T-helper 22 cell (primary cell): ENCODE measurements at places on chromosomes 3 and 15.

DNA sequence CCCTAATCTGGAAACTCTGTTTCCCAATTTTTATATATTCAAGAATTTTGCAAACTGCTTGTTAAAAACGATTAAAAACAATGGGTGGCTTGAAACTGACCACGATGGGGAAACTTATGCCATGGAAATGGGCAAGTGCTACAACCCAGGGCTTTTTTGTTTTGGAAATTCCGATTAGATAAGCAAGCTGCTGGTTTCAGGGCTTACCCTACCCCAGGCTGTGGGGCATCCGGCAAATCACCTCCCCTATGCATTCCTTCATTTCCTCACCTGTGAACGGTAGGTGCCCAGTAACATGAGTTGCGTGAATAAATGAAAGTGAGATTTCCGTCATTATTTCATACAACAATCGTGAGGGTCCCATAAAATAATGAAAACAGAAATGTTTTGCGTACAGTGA lies 34.3 kb downstream of the ST6GAL1 start:
- no peak for DNase-seq

GRCh38 chr15:73287019-73287418 lies 81.7 kb downstream of the HCN4 start:
- no peak for DNase-seq

DNA sequence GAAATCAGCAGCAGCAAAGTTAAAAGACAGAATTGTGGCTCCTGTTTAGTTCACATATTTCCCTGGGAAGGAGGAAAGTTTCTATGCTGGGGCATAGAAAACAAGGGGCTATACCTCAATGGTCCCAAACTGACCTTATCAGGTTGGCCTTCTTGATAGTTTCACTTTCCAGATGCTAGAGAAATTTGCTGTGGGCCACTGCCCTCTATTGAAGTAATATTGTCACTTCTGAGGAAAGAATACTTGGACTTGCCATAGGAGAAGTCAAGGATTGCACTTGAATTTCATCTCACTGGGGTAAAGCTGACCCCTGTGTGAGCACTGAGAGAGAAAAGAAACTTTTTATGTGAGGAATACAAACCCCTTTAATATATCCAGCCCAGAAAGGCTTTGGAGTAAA lies 49.3 kb upstream of the XCR1 start:
- no peak for DNase-seq

DNA sequence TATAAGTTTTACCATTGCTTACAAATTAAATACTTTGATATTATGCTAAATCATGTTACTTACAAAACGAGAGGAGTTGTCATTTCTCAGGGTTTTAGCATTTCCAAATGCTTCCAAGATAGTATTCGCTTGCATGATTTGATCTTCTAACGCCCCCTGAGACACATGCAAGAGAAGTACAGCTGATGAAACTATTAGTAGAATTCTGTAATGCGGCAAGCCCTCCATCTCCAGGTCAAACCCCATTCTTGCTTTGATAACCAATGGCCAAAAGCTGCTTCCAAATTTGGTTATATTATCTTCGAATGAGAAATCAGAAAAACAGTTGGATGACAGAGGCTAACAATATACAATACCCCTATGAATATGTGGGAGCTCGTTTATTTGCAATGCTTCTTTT lies 14.7 kb downstream of the MYH15 start:
- DNase-seq, result no peak

GRCh38 chr3:136332776-136333175 lies 82.6 kb downstream of the PCCB start:
- no peak for DNase-seq

- DNase-seq, result no peak
Measured at GRCh38 chr15:35911052-35911777, 365.2 kb upstream of the DPH6 start.

GRCh38 chr3:25362118-25362517 lies 65.9 kb upstream of the RARB start:
- no peak for DNase-seq

DNA sequence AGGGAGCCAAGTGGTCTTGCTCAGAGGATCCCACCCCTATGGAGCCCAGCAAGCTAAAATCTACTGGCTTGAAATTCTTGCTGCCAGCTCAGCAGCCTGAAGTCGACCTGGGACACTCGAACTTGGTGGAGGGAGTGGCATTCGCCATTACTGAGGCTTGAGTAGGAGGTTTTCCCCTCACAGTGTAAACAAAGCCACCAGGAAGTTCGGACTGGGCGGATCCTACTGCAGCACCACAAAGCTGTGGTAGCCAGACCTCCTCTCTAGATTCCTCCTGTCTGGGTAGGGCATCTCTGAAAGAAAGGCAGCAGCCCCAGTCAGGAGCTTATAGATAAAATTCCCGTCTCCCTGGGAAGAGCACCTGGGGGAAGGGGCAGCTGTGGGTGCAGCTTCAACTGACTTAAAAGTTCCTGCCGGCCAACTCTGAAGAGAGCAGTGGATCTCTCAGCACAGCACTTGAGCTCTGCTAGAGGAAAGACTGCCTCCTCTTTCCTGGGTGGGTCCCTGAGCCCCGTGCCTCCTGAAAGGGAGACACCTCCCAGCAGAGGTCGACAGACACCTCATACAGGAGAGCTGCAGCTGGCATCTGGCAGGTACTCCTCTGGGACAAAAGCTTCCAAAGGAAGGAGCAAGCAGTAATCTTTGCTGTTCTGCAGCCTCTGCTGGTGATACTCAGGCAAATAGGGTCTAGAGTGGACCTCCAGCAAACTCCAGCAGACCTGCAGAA lies 576.3 kb upstream of the NECTIN3 start:
- no peak for DNase-seq

- no peak for DNase-seq
Measured at GRCh38 chr15:61545763-61546162, 316.7 kb upstream of the RORA start.

DNA sequence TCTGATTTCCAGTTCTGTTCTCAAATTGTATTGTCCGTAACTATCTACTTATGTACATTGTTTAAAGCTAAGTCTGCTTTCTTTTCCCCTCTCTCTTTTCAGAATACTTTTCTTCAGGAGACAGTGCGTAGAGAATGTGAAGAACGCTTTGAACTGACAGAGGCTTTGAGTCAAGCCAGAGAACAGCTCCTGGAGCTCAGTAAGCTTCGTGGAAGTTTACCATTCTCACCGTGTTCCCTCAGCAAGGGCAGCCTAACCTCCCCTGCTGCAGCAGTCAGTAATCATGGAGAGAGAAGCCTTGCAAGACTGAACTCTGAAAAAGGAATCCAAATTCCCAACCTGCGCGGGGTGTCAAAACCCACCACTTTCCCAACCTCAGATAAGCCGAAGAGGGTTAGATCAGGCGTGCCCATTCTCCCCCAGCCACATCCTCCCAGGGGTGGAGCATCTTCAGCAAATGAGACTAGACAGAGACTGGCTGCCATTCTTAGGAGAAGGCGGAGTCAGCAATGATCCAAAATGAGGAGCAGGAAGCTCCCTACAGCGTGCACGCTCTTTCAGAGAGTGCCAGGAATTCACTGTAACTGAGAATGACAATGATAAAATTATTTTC lies 114.6 kb downstream of the CCNL1 start:
- no peak for DNase-seq

GRCh38 chr3:170632780-170633179 lies 46.9 kb upstream of the SLC7A14 start:
- DNase-seq, result no peak

DNA sequence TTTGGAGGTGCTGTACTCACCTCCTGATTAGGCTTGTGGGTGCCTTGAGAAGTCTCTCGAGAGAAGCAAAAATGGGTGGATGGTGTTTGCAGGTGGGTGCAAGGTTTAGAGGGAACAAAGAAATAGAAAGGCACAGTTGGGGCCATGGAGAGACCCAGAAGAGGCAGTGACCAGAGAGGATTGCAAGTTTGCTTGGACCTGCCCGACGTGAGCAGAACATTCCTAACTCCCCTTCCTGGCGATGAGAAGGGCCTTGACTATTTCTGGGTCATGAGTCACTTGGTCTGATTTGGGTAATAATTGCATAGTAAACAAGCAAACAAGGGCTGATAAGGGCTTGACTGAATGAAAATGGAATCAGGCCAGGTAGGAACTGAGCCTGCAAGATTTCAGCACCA lies 7.0 kb upstream of the CTSH start:
- no peak for DNase-seq

GRCh38 chr3:37499061-37499785 lies 324.8 kb upstream of the LRRFIP2 start:
- no peak for DNase-seq

GRCh38 chr3:193828477-193828876 lies 235.5 kb downstream of the OPA1 start:
- DNase-seq, result no peak

DNA sequence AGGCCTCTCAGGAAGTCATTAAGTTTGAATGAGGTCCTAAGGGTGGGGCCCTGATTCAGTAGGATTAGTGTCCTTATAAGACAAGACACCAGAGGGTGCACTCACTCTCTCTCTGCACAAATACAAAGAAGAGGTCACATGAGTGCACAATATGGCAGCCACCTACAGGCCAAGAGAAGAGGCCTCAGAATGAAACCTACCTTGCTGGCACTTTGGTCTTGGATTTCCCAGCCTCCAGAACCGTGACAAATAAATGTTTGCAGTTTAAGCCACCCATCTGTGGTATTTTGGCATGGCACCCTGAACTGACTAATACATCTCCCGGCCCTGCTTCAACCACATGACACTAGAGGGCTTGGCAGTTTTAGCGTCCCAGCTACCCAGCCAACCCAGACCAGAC lies 73.9 kb upstream of the CHRNB4 start:
- no peak for DNase-seq

DNA sequence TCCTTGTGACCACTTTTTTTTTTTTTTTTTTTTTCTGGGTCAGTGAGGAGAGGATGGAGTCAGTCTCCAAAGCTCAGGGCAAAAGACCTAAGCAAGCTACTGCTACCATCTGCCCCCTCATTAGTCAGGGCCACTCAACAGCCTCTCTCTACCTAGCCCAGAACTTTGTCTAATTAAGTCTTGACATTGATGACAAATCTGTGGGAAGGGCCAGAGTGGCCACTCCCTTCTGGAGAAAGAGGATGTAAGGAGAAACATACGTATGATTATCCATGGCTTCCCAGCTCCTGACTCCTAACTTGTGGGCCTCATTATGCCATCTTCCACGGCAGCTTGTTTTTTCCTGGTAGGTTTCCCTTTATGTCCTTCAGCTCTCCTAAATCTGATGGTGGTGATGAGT lies 37.9 kb downstream of the NR1I2 start:
- DNase-seq, result no peak

DNA sequence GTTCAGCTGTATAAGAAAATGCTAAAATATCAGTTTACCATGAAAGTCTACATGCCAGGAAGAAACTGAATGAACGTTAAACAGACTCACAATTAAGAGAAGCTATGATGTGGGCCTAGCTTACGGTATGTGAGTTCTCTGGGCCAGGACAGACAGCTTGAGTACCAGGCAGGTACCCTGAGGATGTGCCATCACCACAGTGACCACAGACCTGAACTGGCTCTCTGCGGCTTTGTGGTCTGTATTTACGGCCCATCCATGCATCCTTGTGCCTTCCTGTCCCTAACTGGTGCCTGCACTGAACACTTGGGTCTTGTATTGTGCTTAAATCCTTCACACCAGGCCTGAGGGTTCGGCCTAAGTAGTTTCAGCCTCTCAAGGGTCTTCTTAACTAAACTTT lies 467.5 kb upstream of the PPP2R3A start:
- DNase-seq, result no peak

DNA sequence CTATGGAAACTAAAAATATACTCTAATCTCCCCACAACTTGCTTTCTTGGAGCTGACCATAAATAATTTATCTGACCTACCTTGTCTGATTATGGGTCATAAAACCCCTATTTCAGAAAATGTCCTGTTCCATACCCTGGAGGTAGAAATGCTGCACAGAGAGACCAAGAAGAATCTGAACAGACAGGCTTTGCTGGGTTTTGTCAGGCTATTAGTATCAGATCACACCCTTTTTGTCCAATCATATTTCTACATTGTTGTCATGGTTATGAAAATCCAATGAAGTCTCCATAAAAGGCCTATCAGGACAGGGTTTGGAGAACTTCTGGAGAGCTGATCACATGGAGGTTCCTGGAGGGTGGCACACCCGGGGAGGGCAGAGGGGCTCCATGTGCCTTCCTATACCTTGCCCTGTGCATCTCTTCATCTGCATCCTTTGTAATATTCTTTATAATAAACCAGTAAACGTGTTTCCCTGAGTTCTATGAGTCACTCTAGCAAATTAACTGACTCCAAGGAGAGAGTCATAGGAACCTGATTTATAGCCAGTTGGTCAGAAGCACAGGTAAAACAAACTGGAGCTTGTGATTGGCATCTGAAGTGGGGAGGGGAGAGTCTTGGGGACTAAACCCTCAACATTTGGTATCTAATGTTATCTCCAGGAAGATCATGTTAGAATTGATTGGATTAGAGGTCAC lies 58.1 kb downstream of the NGLY1 start:
- DNase-seq, result no peak

GRCh38 chr3:55795296-55795695 lies 308.2 kb upstream of the WNT5A start:
- DNase-seq, result no peak
